Breast epithelium (tissue), 4 donors: ENCODE measurements at places on chromosomes 4 and X. TPM values are rescaled to one million over a fixed set of nuclear protein-coding genes. Genes with fewer than 3 reads are reported as not detected.

MAOB gene
- total RNA-seq: 42.0 TPM

DNA sequence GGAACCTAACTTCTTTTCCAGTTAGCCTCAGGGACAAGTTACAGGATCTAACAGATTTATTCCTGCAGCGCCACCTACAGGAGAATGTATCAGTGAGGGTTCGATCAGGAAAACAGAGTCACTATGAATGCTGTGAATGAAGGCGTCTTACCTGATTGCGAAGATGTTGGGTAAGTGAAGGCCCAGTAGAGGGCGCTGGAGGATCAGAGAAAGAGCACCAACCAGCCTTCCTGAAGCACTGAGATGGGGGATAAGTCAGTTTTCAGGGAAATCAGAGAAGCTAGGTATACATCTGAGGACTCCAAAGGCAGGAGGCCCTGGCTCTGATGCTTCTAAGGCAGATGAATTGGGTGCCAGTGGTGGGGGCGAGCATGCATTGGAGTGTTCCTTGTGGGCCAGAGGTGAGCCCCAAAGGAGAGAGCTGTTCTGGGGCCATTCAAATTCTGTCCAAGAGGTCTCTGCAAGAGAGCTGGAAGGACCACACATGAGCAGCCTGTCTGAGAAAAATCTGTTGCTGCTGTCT is 169.9 kb upstream of the AADAT start:
- no peak overlapping the region for H3K27ac ChIP-seq
- H3K27me3 ChIP-seq: no peaks in the 10 kb centered on the region
- H3K4me1 ChIP-seq: no peaks in the 10 kb centered on the region
- no peaks in the 10 kb centered on the region for H3K36me3 ChIP-seq

DNA sequence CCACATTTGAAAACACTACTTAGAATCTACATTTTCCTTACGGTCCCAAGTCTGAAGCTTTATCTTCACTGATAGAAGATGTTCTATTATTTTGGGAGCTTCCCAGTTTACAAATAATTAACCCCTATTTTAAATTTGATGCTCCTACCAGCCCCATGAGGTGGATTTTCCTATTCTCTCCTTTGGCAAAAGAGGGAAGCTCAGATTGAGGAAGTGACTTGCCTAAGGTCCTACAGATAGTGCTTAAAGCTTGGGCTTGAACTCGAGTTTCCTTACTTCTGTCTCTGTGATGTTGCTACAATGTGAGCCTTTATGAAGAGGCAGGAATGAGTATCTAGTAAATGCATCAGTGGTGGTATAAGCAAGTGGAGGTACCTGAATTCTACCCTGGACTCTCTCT is 27.5 kb downstream of the HEPH start:
- H3K27me3 ChIP-seq: peaks cover 27% of the 10 kb centered on the region
- no peaks in the 10 kb centered on the region for H3K4me1 ChIP-seq
- DNase-seq: no peak
- no peak overlapping the region for H3K27ac ChIP-seq
- H3K36me3 ChIP-seq: no peaks in the 10 kb centered on the region

GRCh38 chr4:88697141-88697540 is 488 bp downstream of the NAP1L5 start:
- DNase-seq: no peak
- H3K4me3 ChIP-seq: peak overlapping the region; percentile 61
- H3K4me1 ChIP-seq: no peaks in the 10 kb centered on the region
- no peaks in the 10 kb centered on the region for H3K27me3 ChIP-seq

DNA sequence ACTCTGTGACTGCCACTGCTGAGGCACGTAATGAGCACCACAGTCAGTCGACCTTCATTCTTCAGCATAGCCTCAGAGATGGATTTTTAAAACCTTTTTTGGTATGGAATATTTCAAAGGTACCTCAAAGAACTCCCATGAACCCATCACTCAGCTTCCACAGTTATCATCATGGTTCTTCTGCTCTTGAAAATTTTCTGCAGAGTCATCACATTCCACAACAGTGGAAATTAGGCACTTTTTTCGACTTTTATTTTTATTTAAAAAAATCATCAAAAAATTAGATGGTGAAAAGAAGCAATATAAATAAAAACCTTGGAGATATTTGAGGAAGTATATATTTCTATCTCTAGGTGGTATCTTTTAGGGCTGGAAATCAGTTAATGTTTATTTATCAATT is 37.5 kb downstream of the TBC1D19 start:
- no peak overlapping the region for H3K27ac ChIP-seq
- DNase-seq: no peak
- H3K4me1 ChIP-seq: no peaks in the 10 kb centered on the region
- H3K36me3 ChIP-seq: no peaks in the 10 kb centered on the region

IL1RAPL2 gene
- 0.66 TPM for total RNA-seq

GRCh38 chr4:161555689-161556660 is 607.8 kb downstream of the FSTL5 start:
- no peaks in the 10 kb centered on the region for H3K36me3 ChIP-seq
- DNase-seq: no peak
- H3K27ac ChIP-seq: no peak overlapping the region
- no peaks in the 10 kb centered on the region for H3K27me3 ChIP-seq
- no peak overlapping the region for H3K4me3 ChIP-seq

ITGB1BP2 gene
- 1.6 TPM for total RNA-seq

GRCh38 chrX:132433001-132433400 is 55.8 kb downstream of the MBNL3 start:
- H3K4me1 ChIP-seq: no peaks in the 10 kb centered on the region
- DNase-seq: no peak
- no peaks in the 10 kb centered on the region for H3K36me3 ChIP-seq
- H3K27ac ChIP-seq: no peak overlapping the region

EMCN gene
- 27.5 TPM for total RNA-seq

GRCh38 chrX:71214152-71214551 is 8.9 kb upstream of the GJB1 start:
- no peaks in the 10 kb centered on the region for H3K36me3 ChIP-seq
- no peak for DNase-seq
- H3K4me1 ChIP-seq: no peaks in the 10 kb centered on the region
- H3K27me3 ChIP-seq: no peaks in the 10 kb centered on the region

CYLC1 gene
- not detected for total RNA-seq

NXF3 gene
- total RNA-seq: 3.5 TPM

C4orf36 gene
- total RNA-seq: 5.7 TPM

SMIM31 gene
- 0.44 TPM for total RNA-seq

- H3K4me1 ChIP-seq: no peaks in the 10 kb centered on the region
- H3K27ac ChIP-seq: no peak overlapping the region
- no peak for DNase-seq
- H3K27me3 ChIP-seq: no peaks in the 10 kb centered on the region
- no peaks in the 10 kb centered on the region for H3K36me3 ChIP-seq
These were observed 268.1 kb downstream of the THOC2 start for GRCh38 chrX:123464709-123465108.

RNF150 gene
- total RNA-seq: 19.7 TPM

DNA sequence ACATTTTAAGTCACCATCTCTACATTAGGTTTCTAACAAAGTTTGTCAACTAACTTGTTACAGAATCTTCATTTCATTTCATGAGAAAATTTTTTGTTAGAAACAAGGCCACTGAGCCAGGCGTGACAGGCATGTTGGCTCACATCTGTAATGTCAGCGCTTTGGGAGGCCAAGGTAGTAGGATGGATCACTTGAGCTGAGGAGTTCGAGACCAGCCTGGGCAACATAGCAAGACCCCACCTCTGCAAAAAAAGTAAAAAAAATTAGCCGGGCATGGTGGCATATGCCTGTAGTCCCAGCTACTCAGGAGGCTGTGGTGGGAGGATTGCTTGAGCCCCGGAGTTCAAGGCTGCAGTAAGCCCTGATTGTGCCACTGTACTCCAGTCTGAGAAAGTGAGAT is 32.3 kb downstream of the FAT1 start:
- no peaks in the 10 kb centered on the region for H3K4me1 ChIP-seq
- no peak overlapping the region for H3K4me3 ChIP-seq
- H3K36me3 ChIP-seq: no peaks in the 10 kb centered on the region

PRSS12 gene
- total RNA-seq: 2.2 TPM

DNA sequence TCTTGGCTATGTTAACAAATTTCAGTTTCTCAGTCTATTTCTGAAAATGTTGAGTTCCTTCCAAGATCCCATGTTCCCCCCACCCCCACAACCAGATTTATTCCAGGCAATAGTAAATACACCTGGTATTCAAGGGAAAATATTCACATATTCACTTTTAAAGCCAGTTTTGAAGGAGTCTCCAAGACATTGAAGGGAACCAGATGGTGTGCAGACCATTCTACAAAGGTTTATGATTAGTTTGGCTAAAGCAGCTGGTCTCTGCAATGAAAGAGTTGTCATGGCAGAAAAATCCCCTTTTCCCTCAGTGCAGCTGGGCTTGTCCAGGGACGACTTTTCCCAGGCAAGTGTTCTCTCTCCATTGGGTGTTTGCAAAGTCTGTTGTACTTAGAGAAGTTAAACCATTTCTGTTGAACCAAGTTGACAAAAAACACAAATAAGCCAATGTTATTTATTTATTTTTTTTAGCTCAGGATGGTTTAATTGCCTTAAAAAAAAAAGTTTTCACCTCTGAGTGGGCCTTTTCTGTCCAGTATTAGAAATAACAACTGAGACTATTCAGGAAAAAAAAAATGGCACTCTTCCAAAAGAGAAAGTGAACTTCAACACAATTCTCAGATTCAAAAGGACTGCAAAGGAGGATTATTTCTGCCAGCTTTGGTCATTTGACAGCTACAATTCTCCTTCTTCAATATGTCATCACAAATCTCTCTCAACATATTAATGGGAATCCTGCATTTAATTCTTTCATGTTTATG is 410.6 kb downstream of the IL1RAPL1 start:
- no peak overlapping the region for H3K4me3 ChIP-seq
- no peaks in the 10 kb centered on the region for H3K27me3 ChIP-seq
- no peak for DNase-seq
- H3K27ac ChIP-seq: no peak overlapping the region
- H3K36me3 ChIP-seq: no peaks in the 10 kb centered on the region

DNA sequence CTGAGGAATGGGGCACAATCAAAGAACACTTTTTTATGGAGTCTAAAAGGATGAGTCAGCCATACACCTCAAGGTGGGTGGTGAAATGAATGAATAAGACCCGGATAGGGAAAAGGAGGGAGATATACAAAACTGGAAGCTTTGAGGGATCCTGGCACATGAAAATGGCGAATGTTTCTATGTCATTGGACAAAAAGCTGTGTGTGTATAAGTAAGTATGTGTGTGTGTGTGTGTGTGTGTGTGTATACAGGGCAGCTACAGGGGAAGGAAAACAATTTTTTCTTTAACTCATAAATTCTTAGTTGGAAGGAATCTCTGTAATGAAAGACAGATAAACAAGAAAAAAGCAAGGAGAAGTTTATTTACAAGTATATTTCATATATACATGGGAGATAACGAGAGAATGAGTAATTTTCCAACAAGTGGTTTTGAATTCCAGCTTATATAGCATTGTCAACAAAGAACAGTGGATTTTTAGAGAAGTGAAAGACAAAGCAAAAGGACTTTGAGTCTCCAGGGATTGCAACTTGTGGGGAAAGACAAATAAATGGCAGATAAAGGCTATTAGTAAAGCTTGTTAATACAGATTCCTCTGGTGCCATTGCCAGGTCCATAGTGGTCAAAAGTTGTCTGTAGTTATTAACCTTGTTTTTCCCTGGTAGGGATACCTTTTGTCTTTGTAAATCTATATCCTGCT is 99.7 kb downstream of the MMRN1 start:
- DNase-seq: no peak
- H3K4me3 ChIP-seq: no peak overlapping the region
- H3K36me3 ChIP-seq: no peaks in the 10 kb centered on the region
- H3K27me3 ChIP-seq: no peaks in the 10 kb centered on the region
- H3K27ac ChIP-seq: no peak overlapping the region

SHISA3 gene
- 3.8 TPM for total RNA-seq

GRCh38 chr4:44425614-44426208 is 22.9 kb downstream of the KCTD8 start:
- H3K4me3 ChIP-seq: no peak overlapping the region
- no peaks in the 10 kb centered on the region for H3K27me3 ChIP-seq
- no peaks in the 10 kb centered on the region for H3K4me1 ChIP-seq
- no peaks in the 10 kb centered on the region for H3K36me3 ChIP-seq
- H3K27ac ChIP-seq: no peak overlapping the region

- no peaks in the 10 kb centered on the region for H3K4me1 ChIP-seq
- no peaks in the 10 kb centered on the region for H3K27me3 ChIP-seq
- DNase-seq: no peak
- H3K27ac ChIP-seq: no peak overlapping the region
These were observed 62.9 kb downstream of the TMEM165 start for GRCh38 chr4:55458611-55459010.

GRCh38 chrX:5250106-5250505 is 978.6 kb downstream of the NLGN4X start:
- no peak for DNase-seq
- no peaks in the 10 kb centered on the region for H3K27me3 ChIP-seq
- H3K4me3 ChIP-seq: no peak overlapping the region
- no peak overlapping the region for H3K27ac ChIP-seq
- no peaks in the 10 kb centered on the region for H3K36me3 ChIP-seq

GRCh38 chrX:56728752-56729151 is 291 bp upstream of the NBDY start:
- no peaks in the 10 kb centered on the region for H3K36me3 ChIP-seq
- no peak for DNase-seq
- H3K27me3 ChIP-seq: peaks cover 31% of the 10 kb centered on the region
- no peaks in the 10 kb centered on the region for H3K4me1 ChIP-seq

KCNE5 gene
- 1.4 TPM for total RNA-seq

- no peaks in the 10 kb centered on the region for H3K4me1 ChIP-seq
- H3K36me3 ChIP-seq: no peaks in the 10 kb centered on the region
- H3K4me3 ChIP-seq: no peak overlapping the region
- no peaks in the 10 kb centered on the region for H3K27me3 ChIP-seq
These were observed 9.9 kb upstream of the PI4K2B start for GRCh38 chr4:25223802-25224375.

SLC2A9 gene
- total RNA-seq: 6.2 TPM

FAM184B gene
- total RNA-seq: 0.59 TPM

MAP7D2 gene
- 2.2 TPM for total RNA-seq

DNA sequence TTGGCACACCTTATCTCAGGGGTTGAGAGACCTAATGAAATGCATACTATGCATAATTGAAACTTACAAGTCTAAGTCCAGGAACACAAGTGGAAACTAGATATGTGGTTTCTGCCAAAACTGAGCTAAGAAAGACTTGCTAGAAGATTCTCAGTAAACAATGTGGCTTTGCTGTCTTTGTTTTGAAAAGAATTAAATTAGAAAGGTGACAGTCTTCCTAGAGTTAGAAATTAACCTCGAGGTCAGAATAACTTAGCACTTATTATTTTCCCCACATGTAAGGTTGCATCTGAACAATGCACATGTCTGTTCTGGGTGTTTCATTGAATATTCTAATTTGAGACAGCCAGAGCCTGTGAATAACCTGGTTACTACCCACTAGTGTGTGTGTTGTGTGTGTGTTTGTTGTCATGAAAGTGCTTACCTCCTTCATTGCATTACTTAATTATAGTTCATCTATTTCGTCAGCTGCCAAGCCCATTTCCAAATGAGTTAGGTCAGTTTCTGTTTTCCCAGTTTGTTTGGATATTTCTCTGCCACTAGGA is 1.5 kb downstream of the EREG start:
- H3K36me3 ChIP-seq: no peaks in the 10 kb centered on the region
- no peak overlapping the region for H3K27ac ChIP-seq
- no peak overlapping the region for H3K4me3 ChIP-seq
- DNase-seq: no peak
- peaks cover 6% of the 10 kb centered on the region for H3K27me3 ChIP-seq
